ENCODE measurements at places on chromosomes 11 and 22. TPM values are rescaled to one million over a fixed set of nuclear protein-coding genes. Genes with fewer than 3 reads are reported as not detected.

NPTXR gene
- total RNA-seq, result 1.5 TPM

SCN3B gene
- 0.34 TPM for total RNA-seq

KMT5B gene
- 21.0 TPM for total RNA-seq

SYT12 gene
- 1.1 TPM for total RNA-seq

DNA sequence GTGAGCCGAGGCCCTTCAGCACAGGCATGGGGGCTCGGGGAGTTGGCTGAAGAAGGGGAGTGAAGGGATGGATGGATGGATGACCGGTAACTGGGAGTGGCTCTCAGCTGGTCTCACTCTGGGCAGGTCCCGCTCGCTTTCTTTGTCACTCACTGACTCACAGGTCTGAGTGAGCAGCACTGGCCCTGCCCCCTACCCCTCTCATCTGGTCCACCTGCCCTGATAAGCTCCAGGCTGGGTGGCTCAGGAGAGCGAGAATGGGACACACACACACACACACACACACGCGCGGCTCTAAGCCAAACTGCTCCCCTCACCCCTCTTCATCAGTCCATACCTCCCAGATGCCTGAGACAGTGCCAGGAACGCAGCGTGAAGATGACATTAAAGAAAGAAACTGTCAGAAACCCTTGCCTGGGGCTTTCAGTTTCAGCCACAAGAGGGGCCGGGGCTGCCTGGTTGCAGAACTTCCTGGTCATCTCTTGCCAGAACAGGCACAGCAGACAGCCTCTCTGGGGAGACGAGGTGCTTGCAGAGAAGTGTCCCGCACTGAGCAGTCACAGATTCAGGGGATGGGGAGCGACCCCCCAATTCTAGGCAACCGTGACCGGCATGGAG, 16.5 kb upstream of the SHISAL1 start:
- DNase-seq, result peak; percentile 68

DNA sequence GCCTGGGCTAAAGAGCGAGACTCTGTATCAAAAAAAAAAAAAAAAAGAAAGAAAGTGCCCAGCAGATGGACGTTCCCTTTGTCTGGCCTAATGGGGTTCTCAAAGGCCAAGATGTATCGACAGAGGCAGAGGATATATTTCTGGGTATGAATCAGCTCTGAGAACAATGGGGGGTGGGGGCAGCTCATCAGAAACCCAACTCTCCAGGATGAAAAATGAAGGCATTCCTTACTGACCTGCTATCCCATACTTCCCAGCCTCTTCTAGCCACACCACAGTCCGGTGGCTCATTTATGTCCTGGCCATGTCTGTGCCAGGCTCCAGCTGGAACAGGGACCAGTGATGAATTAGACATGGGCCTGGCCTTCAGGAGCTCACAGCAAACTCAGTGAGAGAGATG, 15.2 kb upstream of the POLD3 start:
- no peak for DNase-seq

GRCh38 chr22:30989474-30989873, 20.4 kb downstream of the TUG1 start:
- no peak for DNase-seq

GRCh38 chr11:64364435-64364834, 5.5 kb downstream of the RPS6KA4 start:
- DNase-seq, result no peak

DNA sequence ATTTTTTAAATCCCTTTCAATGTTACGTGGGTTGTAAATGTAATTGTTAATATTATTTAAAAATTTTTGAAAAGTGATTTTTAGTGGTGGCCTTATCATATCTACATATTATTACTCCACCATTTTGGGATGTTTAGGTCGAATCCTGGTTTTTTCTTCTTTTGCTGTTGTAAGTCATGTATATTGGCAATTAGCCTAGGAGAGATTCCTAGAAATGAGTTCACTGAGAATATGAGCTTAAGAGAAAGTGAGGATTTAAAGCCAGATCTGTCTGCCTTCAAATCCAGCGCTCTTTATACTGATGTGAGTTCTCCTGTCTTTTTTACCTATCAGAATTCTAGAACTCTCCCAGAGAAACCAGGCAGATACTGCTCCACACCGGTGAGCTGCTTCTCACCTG, 56.1 kb downstream of the PTPRJ start:
- DNase-seq, result no peak

Measured in Daoy (cell line).